ENCODE measurements at places on chromosomes 2 and 18.

- no peak for DNase-seq
These were observed 272.3 kb upstream of the ZNF804A start for GRCh38 chr2:184326066-184326465.

DNA sequence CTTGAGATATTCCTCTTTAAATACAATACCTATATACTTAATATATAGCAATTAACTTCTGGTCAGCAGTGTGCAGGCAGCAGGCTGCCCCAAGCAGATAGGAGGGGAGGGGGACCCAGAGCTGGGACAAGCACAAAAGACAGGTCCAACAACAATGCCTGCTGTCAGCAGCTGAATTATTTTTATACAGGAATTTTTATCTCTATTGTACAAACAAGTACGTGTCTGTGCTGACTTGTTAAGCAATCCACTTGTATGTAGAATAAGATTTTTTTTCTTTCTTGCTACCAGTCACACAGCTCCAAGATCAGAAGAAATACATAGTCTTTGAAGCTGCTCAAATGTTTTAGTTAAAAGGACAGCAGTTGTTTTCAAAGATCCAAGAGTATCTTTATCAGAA, 16.7 kb downstream of the BCL11A start:
- DNase-seq, result no peak

- no peak for DNase-seq
These were observed 16.7 kb downstream of the HK2 start for GRCh38 chr2:74850496-74851190.

- DNase-seq, result no peak
These were observed 58.6 kb downstream of the SMCHD1 start for GRCh38 chr18:2714140-2714539.

- DNase-seq, result no peak
These were observed 140.9 kb downstream of the TFCP2L1 start for GRCh38 chr2:121144111-121144510.

- no peak for DNase-seq
These were observed 60.4 kb downstream of the ARL4C start for GRCh38 chr2:234436482-234436837.

- no peak for DNase-seq
These were observed 114.6 kb upstream of the NCKAP5 start for GRCh38 chr2:133682906-133683305.

DNA sequence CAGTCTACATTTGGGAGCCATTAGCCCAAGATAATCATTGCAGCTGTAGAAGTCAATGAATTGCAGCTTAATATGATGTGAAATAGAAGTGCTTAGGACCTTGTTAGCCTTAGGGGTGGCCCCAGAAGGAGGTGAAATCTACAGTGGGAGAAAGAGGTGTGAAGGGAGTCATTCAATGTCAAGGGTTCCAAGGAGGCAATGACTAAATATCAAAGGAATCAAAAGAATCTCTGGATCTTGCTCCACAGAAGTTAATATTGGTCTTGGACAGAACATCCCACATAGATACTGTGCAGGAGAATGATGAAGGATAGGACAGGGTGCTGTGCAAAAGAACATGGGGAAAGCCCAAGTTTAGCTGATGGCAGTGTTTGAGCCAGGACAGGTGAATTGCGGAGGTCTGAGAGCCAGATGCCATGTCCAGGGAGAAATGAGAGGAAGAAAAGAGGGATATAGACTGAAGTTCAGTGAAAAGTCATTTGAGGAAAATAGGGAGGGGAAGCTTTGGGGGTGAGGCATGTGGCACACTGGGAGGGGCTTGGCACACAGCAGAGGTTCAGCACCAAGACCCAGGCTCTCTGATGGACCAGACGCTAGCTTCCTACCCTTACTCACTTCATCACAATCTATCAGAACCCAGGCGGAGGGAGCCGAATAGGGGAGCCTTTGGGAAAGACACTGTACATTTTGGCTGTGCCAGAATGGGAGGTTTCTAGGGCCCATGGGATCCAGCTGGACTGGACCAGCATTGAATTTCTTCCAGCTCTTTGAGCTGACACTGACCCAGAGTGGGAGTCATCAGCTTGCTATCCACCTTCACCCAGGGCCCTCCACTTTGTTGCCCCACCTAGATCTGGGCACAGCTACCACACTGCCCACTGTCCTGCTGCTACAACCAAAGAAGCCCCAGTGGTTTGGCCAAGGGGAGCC, 2.2 kb downstream of the IL1F10 start:
- DNase-seq, result no peak

DNA sequence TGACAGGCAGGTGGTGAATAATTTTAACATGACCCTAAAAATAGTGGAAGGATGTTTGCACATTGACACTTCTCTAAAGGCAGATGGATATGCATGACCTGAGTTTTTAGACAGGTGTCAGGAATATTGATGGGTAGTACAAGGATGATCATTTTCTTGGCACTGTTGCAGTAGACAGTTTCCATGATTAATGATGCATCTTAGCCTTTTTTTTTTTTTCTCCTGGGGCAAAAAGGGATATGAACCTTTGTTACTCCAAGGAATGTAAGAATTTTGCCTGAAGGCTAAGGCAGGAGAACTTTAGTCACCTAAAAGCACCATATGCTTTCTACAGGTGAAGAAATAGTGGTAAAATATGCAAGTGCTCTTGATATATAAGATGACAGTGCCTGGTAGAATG, 136.3 kb upstream of the CAVIN2 start:
- no peak for DNase-seq

DNA sequence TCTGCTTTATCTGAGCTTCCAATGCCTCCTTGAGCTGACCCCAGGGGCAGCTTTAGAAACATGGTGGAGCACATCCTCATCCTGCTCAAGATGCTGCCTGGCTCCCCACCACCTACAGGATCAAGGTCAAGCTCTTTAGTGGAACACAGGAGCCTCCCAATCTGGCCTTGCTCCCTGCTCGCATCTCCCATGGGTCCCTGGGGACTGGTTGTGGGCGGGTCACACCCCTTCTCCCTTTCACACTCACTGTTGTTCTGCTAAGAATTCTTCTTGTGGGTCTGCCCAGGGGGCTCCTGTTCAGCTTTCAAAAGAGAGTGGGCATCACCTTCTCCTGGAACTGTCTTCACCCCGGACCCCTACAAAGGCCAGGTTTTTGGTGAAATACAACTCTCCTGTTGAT, 8.4 kb upstream of the NT5DC4 start:
- no peak for DNase-seq

DNA sequence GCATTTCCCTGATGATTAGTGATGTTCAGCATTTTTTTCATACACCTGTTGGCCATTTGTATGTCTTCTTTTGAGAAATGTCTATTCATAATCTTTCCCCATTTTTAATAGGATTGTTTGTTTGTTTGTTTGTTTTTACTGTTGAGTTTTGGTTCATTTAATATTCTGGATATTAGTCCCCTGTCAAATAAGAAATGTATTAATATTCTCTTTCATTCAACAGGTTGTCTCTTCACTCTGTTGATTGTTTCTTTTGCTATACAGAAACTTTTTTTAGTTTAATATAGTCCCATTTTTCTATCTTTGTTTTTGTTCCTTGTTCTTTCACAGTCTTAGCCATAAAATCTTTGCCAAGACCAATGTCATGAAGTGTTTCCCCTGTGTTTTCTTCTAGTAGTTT, 22.1 kb downstream of the ACVR1C start:
- DNase-seq, result no peak

DNA sequence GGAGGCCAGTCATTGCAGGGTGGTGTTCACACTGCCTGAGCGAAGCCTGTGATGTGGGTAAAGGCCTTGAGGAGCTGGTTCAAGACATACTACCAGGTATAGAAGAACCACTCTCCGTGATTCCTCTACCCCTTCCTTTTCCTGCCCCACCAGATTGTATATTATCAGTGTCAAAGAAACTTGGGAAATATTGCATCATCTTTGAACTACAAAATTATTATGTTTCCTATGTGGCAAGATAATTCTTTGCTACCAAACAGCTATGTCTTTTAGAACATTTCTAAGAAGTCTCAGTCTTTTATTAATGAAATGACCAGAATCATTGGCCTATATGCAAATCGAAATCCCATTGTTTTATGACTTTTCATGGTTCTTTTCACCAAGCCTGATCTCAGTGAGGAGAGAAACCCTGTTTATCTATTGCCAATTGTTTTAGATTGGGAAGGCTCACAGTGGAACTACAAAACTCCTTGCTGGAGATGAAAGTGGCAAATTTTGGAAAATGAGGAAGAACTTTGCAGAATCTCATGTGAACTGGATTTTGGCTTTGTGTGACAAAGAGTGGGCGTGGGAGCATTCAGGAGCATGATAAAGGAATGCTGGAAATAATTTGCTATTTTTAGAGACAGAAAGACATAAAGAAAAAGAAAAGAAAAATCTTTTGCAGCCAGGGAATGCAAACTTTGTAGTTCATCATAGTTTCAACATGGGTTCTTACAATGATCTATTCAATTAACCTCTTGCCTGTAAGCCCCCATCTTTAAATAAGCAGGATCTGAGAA, 286.9 kb downstream of the INSIG2 start:
- no peak for DNase-seq

GRCh38 chr2:15666861-15667808, 75.5 kb downstream of the DDX1 start:
- no peak for DNase-seq

DNA sequence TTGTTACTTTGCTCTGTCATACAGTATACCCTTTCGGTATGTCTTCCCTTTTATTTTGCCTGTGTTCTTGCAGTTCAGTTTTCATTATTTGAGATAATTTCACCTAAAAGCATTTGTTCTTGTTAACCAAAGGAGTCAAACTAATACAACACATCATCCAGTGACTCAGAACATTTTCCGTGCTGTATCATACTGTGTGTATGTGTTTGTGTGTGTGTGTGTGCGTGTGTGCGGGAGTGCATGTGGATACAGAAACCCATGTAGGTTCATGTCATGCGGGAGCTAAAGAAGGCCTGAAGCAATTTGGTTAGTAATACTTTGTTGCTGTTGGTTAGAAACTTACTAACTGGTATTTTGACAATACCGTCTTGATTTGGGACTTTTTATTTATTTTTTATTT, 60.0 kb downstream of the CEP192 start:
- DNase-seq, result no peak

GRCh38 chr2:231399046-231399852, 3.7 kb downstream of the B3GNT7 start:
- DNase-seq, result no peak

DNA sequence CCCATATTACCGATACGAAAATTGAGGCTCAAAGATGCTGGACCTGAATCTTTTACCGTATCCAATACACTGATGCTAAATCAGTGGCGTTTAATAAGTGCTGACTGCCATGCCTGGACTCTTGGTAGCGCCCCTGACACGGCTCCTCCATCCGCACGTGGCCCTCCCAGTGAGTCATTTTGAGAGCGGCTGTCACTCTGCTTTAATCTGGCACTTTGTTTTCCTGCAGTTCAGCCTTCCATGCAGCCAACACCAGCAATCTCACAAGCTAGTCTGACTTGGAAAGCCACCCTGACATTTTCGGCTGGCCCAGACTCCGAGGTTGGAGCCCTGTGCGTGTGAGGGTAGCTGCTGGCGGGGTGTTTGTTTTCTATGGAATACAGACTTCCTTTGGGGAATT, 155.1 kb upstream of the LMAN1 start:
- DNase-seq, result no peak

- no peak for DNase-seq
These were observed 105.1 kb downstream of the NDUFA10 start for GRCh38 chr2:239919774-239920692.

GRCh38 chr2:229268626-229269025, 2.5 kb downstream of the PID1 start:
- DNase-seq, result peak; percentile 68

DNA sequence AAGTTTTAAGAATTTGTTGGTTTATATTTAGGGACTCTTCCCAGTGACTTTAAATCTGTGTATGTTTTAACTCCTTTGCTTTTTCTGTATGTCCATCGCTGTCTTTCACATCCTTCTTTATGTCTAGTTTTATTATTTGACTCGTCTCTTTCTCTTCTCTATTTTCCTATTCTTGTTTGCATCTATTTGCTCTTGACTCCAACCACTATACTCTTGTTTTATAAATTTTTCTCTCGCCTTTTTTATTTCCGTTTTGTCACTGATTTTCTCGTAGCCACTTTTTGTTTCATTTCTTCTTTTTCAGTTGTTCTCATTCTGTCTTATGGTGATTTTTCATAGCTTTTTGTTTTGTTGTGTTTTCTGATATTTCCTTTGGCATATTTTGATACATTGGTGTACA, 170.5 kb upstream of the NETO1 start:
- DNase-seq, result no peak

- DNase-seq, result peak; percentile 88
These were observed 263.9 kb downstream of the LTBP1 start for GRCh38 chr2:33210626-33211025.

- DNase-seq, result no peak
These were observed 2.4 kb downstream of the ERBB4 start for GRCh38 chr2:212535996-212536816.
